Motor neuron (in vitro differentiated cells): ENCODE measurements at places on chromosomes 3 and 15. TPM values are rescaled to one million over a fixed set of nuclear protein-coding genes. Genes with fewer than 3 reads are reported as not detected.

GRCh38 chr15:50145451-50145872, 26.4 kb upstream of the ATP8B4 start:
- peak; percentile 77 for ATAC-seq

Gene MYZAP
- 0.35 and 0.90 TPM in 2 replicates for total RNA-seq

- ATAC-seq = no peak
Observed at GRCh38 chr3:171055336-171056178, 29.0 kb upstream of the SLC2A2 start.

DNA sequence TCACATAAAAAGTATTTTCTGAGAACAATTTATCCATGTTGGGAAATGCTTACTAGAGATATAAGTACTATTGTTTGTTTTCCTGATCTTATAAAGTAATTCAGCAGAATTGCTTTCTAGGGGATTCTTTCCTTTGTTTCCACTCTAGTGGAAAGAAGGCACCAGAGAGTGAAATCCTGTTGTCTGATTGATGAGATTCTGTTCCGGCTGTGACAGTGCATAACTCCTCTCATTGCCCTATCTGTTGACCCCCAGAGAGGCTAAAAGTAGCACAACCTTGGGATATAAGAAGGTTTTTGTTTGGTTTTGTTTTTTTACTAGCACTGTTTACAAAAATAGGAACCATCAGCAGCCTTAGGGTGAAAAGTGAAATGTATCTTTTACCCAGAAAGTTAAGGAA, 114.1 kb downstream of the ALCAM start:
- ATAC-seq = peak; percentile 68
